ENCODE measurements at places on chromosomes 5 and 9.

GRCh38 chr5:142700566-142700965 is 14.7 kb upstream of the FGF1 start:
- DNase-seq: no peak

- no peak for DNase-seq
Observed at GRCh38 chr5:23763170-23763569, 255.8 kb downstream of the PRDM9 start.

DNA sequence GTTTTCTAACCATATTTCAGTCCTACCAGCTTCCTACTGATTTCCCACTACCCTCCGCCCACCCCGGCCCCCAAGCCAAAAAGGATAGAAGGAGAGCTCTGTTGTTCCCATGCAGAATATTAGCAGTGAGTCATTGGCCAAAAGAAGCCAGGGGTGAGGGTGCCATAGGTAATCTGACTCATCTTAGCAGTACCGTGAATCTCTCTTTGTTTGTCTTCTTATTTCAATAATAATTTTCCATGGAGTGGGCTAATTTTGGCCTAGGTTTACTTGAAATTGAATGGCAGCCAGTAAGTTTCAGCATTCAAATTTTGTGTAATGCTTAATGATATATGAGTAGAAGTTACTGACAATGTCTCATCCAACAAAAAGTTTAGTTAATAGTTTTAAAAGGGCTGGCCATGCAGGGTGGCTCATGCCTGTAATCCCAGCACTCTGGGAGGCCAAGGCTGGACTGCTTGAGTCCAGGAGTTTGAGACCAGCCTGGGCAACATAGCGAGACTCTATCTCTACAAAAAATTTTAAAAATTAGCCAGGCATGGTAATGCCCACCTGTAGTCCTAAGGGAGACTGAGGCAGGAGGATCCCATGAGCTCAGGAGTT is 74.2 kb downstream of the C9orf152 start:
- no peak for DNase-seq

DNA sequence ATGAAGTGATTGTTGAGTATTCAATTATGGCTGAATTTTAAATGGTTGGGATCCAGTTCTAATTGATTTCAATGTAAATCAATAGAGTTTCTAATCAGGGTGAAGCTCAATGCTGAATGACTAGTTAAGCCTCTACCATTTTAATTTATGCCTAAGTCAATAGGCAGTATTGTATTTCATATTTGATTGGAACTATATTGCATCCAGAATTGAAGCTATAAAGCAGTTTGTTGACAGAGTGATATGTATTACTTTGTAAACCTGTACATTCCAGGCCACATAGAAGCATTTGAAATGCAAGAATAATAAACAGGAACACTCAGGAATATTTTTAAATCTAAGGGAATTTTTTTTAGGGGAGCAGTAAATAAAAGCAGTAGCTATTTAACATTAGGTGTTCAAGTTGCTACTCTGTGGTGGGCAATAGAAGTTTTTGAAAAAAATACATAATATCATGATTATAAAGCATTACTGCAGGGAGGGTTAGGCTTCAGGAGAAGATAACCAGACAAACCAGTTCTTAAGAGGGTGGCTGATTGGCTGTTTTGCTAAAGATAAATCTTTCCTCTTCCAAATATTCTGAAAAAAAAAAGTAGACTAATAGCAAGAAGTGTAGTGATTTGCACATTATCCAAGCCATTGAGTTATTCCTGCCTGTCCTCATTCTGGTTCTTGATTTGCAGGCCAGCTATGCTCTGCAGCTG is 492.0 kb upstream of the MEF2C start:
- DNase-seq: no peak

GRCh38 chr5:82105457-82105856 is 133.6 kb downstream of the ATG10 start:
- no peak for DNase-seq

Measured in stimulated activated CD8-positive, alpha-beta memory T cell treated with anti-CD3 and anti-CD28 coated beads, Interleukin-4, amount 100 ng/mL, for 1 hour (primary cell).